Aorta (tissue), 5 donors: ENCODE measurements at places on chromosomes 5 and 9. TPM values are rescaled to one million over a fixed set of nuclear protein-coding genes. Genes with fewer than 3 reads are reported as not detected.

The COL15A1 gene
- 19.6 TPM for polyA plus RNA-seq

The SPINK1 gene
- polyA plus RNA-seq: 9.4 TPM

The PCDHGA9 gene
- polyA plus RNA-seq: 0.75 TPM

The F12 gene
- 1.8 TPM for polyA plus RNA-seq

DNA sequence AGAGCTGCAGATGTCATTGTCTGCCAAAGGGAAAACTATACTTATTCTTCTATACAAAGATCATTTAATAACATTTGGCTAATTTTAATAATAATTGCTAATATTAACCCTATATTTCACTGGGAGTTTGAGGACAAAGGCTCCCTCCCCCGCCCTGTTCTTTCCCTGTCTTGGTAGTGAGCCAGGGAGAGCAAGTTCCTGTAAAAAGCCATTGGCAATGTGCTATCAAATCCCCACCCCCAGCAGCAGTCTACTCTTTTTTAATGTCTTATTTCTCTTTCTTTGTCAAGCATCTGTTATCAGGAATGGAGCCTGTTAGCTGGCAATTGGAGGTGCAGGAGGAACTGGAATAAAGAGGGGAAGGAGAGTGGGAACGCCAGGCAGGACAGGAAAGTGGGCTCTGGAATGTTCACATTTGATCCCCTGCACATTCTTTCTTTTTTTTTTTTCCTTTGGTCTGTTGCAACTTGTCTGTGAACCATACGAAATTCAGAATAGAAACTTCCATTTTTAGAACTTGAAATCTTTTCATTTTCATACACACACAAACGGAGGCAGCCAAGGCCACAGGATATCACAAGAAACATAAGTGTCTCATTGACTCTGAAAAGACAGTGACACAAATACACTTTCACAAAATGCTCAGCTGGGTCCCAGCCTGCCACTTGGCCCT, 664.8 kb upstream of the ZNF608 start:
- no peak for DNase-seq

GRCh38 chr9:12965303-12965702, 190.5 kb downstream of the LURAP1L start:
- no peak for DNase-seq

- no peak for DNase-seq
Observed at GRCh38 chr5:137730336-137730735, 5.6 kb downstream of the KLHL3 start.

DNA sequence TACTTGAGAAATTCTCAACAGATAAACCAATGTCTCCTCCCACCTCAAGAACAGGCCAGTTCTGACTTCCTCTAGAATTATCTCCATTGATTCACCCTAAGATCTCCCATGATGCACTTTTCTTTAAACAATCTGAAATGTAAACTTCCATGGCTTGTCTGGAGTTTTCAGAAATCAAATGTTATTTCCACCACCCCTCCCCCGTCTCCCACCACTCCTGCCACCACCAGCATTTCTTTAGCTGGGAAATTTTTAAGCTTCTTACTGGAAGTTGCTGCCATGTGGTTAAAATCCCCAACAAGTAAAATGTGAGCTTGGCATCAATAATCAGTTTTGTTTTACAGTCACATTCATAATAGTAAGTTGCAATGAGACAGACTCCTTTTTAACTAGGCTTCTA, 32.8 kb upstream of the BASP1 start:
- DNase-seq: no peak

DNA sequence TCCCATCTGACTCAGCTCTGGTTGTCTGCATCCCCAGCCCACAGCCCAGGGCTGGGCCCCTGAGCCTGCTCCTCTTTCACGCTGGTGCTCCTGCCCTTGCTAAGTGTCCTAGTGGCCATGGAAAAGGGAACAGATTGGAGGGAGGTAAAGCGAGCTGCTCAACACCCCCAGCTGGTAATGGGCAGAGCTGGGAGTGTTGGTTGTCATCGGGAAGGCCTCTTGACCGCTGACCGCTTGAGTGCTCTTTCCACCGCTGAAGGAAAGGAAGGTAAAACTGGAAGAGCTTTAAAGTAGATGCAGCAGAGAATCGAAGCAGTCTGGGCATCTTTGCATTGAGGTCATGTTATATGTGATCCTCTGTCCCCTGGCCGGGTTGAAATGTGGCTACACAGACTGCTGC, 60.2 kb downstream of the CRB2 start:
- peak; percentile 30 for DNase-seq

DNA sequence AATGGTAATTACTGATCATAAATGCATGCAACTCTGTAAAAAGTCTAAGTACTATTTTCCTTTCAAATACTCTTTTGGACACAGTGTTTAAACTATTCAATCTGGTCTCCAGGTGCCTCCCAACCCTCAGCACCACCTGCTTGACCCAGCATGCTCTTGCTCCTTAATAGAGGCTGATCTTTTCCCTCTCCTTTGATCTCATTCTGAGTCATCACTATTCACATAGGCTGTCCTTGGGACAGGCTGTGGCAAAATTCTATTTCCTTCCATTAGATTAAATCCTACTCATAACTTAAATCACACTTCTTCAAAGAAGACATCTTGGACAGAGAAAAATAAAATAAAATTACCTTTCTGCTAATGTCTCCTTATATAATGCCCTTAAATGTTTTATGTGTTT, 199.4 kb upstream of the ST8SIA4 start:
- no peak for DNase-seq

- DNase-seq: no peak
Observed at GRCh38 chr5:123364441-123365155, 58.6 kb downstream of the CEP120 start.
